ENCODE measurements at places on chromosomes 16 and 17. TPM values are rescaled to one million over a fixed set of nuclear protein-coding genes. Genes with fewer than 3 reads are reported as not detected.

DNA sequence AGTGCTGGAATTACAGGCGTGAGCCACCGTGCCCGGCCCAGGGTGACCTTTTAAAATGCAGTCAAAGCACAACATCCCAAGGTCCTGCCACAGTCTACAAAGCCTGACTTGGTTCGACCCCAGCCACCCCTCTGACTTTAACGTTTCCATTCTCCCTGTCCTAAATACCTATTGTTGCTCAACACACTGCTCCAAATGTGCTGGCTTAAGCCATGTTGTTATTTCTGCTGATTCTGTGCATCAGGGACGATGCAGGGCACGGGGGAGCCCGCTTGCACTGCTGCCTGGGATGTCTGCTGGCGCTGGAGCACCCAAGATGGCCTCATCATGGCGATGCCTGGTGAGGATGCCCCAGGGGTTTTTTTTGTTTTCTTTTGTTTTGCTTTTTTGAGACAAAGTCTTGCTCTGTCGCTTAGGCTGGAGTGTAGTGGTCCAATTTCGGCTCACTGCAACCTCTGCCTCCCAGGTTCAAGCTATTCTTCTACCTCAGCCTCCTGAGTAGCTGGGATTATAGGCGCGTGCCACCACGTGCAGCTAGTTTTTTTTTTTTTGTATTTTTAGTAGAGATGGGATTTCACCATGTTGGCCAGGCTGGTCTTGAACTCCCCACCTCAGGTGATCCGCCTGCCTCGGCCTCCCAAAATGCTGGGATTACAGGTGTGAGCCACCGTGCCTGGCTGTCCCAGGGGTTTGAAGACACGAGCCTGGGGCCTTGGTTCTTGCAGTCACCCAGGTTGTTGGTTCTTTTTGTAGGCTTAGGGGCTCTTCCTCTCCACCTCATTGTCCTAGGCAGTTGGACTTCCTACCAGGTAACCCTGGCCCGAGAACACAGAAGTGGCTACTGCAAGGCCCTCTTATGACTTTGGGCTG lies 22.9 kb downstream of the TMC7 start:
- H3K36me3 ChIP-seq: peaks cover 33% of the 10 kb centered on the region
- H3K4me1 ChIP-seq: peaks cover 7% of the 10 kb centered on the region
- peak overlapping the region; percentile 81 for H3K27ac ChIP-seq
- H3K27me3 ChIP-seq: no peaks in the 10 kb centered on the region
- no peak overlapping the region for H3K4me3 ChIP-seq

DNA sequence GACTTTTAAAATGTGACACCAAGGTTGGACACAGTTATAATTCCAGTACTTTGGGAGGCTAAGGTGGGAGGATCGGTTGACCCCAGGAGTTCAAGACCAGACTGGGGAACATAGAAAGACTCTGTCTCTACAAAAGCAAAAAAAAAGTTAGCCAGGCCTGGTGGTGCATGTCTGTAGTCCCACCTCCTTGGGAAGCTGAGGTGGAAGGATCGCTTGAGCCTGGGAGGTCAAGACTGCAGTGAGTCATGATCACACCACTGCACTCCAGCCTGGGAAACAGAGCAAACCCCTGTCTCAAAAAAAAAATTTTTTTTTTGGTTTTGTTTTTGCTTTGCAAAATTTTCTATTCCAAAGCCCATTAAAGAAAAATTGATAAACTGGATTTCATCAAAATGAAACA lies 281.4 kb downstream of the BCAS3 start:
- no peaks in the 10 kb centered on the region for H3K4me1 ChIP-seq
- H3K4me3 ChIP-seq: no peak overlapping the region
- no peak for DNase-seq

DNA sequence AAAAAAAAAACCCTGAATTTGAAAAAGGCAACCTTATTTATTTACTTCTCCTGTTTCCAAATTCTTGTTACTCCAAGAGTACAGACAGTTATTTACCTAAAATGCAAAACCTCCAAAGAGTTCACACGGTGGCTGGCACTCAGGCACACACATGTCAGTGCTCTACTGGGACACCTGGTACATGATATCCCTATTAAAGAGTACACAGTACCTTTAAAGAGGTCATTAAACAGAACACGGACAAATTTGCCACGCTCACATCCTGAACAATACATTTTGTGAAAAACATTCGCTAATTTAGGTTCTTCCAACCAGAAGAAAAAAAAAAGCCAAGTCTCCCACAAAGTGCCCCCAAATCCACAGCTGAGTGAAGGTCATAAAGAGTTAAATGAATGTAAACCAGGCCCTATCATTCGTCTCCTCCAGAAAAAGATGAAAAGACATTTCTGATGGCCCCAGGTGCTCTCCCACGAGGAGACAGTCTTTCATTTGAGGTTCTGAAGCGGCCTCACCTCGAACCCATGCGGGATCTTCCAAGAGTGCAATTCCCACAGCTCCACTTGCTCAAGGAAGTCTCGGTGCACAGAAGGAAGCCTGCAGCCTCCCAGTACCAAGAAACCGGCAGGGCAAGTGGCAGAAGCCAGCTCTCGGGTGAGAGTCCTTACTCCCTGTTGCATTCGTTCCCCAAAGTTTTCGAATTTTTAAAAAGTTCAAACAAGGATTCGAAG lies 993 bp downstream of the ERN1 start:
- DNase-seq: no peak
- no peaks in the 10 kb centered on the region for H3K36me3 ChIP-seq
- no peak overlapping the region for H3K27ac ChIP-seq
- peaks cover 23% of the 10 kb centered on the region for H3K27me3 ChIP-seq

- H3K4me3 ChIP-seq: no peak overlapping the region
- H3K4me1 ChIP-seq: no peaks in the 10 kb centered on the region
- H3K27ac ChIP-seq: no peak overlapping the region
- DNase-seq: no peak
- H3K27me3 ChIP-seq: peaks cover 39% of the 10 kb centered on the region
Measured at GRCh38 chr17:73096866-73097265, 4.4 kb upstream of the SLC39A11 start.

The RAC3 gene
- total RNA-seq: 53.9 TPM

The PMFBP1 gene
- total RNA-seq: 4.1 TPM

The HS3ST3B1 gene
- total RNA-seq: 9.1 TPM

The KRT33A gene
- not detected for total RNA-seq

The PRCD gene
- 4.8 TPM for total RNA-seq

The ZNF18 gene
- total RNA-seq: 10.6 TPM

The SLC5A11 gene
- total RNA-seq: not detected
